ENCODE measurements at places on chromosomes 6 and 20.

GRCh38 chr6:151178373-151178772, 61.4 kb upstream of the AKAP12 start:
- no peak for DNase-seq

- DNase-seq = no peak
Measured at GRCh38 chr6:157673596-157673995, 149.4 kb upstream of the SNX9 start.

GRCh38 chr6:4913705-4914419, 90.0 kb downstream of the RPP40 start:
- DNase-seq = no peak

DNA sequence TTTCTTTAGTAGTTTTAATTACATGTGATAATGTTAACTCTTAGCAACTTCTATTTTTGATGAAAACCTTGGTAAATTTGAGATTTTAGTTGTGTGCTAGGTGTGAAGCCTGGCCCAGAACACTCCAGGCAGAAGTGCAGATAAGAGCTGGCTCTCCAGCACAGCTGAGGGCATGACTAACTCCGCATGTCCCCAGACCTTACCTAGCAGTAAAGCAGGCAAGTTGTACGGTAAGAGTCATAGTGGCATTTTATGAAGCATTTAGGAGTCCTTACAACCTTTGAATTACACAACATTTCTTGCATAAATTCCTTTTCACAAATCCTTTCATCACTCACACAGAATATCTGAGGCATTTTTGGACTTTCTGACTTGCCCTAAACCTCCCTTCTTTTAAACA, 67.2 kb downstream of the OPRM1 start:
- DNase-seq = no peak

GRCh38 chr6:150783813-150784212, 81.7 kb upstream of the MTHFD1L start:
- DNase-seq = no peak

DNA sequence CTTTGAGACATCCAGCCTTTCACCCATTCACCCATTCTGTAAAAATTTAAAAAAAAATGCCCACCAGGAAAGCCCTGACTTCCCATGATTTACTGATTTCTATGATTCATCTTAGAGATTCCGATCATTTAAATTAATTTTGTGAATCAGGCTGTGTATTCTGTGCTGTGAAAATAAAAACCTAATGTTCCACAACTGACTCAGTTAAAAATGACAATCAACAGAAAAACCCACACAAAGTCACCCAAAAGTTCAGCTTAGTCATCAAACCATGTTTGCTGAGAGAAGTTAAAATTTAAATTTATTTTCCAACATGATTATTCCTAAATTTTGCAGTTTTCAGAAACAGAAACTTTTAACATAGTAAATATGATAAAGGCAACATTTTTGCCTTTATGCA, 509.9 kb downstream of the TENT5A start:
- no peak for DNase-seq

DNA sequence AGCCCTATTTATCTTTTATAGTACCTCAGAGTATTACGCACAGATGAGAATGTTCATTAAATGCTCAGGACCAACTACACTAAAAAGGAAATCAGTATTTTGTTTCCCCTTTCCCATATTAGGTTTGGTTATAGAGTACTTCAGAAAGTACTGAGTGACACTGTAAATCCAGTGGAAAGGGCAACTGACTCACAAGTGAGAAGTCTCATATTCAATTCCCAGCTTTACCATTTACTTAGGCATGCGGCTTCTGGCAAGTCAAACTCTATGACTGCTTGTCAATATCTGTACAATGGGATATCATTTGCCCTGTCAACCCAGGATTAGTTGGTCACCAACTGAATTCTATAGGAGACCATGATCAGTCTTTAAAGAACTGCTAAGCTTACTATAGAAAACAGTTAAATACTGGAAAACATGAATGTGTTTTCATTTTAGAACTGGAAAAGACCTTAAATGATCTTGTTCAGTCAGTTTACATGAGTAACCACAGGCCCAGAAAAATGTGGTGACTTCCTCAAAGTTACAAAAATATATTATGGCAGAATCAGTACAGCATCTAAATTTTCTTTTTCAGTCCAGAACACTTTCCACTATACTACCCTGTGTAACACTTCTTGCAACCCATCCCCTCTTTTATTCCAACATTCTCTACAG, 3.6 kb downstream of the MAP3K7 start:
- no peak for DNase-seq

DNA sequence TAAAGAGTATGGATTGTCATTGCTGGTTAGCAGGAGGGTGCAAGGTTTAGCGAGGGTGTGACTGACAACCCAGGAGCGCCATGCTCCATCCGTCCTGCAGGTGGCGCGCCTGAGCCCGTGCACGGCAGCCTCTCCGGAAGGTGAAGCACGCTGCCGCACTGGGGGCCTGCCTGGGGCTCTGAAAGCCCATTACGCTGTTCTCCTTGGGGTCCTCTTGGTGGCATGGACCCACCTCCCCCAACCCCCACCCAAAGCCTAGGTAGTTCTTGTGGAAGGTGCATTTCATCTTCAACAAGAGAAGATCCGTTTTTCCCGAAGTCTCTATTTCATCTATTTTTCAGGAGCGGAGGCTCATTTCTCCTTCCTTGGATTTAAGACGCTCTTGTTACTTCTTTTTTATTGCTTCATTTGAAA, 197.4 kb upstream of the KCNG1 start:
- DNase-seq = peak; percentile 14

DNA sequence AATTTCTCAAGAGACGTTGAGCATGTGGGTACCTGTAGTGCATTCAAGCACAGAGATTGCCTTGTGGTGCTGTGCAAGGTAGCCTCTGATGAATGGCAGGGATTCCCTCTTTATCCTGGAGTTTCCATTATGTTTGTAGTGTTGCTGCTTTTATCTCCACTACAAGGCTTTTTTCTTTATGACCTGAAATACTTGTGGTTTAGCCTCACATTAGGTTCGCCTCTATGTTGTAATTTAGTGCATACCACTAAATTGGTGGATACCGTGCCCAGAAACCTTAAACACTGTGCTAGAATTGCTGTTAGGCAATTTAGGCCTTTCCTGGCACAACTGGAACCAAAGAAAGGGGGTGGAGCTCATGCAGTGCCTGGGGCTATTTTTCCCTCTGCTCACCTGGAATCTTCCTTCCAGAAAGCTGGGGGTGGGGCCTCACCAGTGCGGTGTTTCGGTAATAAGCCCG, 76.8 kb downstream of the NCOA7 start:
- DNase-seq = no peak

- no peak for DNase-seq
Measured at GRCh38 chr6:122114717-122115116, 284.7 kb upstream of the HSF2 start.

DNA sequence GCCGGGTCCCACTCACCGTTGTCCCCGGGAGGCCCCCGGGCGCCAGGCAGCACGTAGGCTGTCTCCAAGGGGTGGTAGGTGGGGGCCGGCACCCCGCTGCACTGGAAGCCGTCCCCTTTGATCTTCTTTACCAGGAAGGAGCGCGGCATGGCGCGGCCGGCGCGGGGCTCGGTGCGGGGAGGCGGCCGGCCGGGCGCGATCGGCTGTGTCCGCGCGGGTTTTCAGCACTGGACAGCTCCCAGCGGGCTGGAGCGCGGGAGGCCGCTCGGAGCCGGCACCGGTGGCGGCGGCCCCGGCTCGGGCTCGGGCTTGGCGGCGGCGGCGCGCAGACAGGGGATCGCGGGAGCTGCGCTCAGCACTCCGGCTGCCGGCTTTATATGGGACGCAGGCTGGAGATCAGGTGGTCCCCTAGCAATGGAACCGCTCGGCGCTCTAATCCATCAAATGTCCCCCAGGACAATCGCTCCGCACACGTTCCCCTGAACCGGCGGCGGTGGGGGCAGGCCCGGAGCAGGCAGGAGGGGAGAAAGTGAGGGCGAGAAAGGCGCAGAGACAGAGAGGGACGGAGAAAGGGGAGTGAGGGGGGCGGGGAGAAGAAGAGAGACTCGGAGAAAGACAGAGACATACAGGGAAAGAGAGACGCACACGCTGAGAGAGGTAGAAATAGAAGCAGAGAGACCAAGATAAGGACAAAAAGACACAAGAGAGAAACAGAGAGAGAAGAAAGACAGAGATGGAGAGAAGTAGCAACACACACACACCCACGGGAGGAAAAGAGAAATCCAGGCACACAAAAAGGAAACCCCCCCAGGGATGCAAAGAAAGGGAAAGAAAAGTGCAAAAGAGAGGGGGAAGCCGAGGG, at the start of gene SCRT2:
Gene SCRT2, minus strand, starts transcription at position 350 of the 862 bp plus-strand sequence. Its CDS starts 201 bp downstream, at position 149.
- peak; percentile 37 for DNase-seq

DNA sequence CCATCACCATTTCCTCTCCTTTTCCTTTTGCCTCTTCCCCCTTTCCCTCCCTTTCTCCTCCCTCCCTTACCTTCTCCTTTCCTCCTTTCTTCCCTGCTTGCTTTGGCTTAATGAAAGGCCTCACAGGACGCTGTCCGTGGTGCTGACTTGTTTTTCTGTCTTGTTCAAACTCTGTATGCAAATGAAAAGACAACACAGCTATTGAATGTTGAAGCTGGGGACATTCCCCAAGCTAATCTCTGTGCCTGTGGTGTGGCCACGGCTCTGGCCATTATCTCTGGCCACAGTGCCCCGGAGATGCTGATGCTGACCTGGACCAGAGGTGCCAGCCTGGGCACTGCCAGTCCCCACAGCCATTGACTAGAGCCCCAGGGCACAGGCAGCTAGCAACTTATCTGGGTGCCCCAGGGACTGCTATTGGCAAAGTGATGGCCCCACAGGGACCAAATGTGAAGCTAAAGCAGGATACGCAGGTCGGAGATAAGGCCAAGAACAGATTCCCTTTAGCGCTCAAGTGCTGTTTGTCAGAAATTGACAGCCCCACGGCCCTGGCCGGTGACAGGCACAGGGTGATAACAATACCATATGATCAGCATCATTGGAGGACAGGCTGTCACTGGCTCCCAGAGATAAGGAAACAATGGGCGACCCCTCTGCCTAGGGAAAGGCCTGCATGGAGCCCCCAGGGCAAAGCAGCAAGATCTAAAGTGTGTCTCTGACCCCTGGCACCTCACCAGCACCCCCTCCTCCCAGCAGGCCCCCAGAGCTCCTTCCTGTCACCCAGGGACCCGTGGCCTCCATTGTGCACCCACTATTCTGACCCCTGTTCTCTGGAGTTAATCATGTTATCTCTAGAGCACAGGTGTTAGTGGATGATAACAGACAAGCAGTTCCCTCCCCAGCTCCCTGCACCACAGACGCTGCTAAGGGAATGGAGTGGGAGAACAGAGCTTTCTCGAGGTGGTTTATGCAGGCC, 31.6 kb upstream of the SLC32A1 start:
- DNase-seq = no peak

GRCh38 chr6:92710048-92710447, 709.3 kb downstream of the EPHA7 start:
- DNase-seq = no peak

GRCh38 chr20:34215711-34216381, 25.4 kb upstream of the ASIP start:
- peak; percentile 34 for DNase-seq

DNA sequence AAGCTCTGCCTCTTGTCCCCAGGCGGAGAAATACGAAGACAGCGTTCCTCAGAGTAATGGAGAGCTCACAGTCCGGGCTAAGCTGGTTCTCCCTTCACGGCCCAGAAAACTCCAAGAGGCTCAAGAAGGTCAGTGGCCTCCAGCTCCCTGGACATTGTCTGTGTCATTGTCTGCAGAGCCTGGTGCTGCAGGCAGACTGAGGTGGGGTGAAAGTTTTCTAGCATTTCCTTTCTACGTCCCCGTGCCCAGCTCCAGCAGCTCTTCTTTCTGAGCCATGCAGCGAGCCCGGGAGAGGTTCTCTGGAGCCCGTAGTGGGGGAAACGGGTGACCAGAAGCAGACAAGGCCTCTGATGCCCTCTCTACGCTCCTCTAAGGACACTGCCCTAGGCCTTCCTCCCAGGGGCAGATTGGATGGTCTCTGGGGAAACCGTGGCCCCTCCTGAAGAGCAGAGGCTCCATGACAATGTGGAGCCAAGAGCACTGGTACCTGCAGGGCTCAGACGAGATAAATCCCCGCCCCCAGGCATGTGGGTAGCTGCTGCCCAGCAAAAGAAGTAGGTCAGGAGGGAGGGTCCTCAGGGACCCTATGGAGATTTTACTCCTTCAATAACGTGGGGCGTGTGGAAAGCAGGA, 58.4 kb downstream of the EZR start:
- peak; percentile 15 for DNase-seq

DNA sequence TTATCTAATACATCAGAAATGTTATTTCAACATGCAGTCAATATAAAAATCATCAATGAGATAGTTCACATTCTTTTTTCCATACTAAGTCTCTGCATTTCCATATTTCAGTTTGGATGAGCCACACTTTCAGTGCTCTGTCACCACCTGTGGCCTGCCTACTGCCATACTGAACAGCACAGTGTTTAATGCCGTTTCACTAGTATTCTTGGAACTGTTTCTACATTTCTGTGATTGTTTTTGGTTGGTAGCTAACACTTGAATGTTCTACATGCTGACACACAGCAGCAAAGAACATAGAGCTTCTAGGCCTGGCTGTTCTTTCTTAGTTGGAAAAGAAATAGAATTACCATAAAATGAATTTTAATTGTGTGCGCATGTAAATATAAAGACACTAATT, 61.4 kb upstream of the KIF25 start:
- DNase-seq = no peak

DNA sequence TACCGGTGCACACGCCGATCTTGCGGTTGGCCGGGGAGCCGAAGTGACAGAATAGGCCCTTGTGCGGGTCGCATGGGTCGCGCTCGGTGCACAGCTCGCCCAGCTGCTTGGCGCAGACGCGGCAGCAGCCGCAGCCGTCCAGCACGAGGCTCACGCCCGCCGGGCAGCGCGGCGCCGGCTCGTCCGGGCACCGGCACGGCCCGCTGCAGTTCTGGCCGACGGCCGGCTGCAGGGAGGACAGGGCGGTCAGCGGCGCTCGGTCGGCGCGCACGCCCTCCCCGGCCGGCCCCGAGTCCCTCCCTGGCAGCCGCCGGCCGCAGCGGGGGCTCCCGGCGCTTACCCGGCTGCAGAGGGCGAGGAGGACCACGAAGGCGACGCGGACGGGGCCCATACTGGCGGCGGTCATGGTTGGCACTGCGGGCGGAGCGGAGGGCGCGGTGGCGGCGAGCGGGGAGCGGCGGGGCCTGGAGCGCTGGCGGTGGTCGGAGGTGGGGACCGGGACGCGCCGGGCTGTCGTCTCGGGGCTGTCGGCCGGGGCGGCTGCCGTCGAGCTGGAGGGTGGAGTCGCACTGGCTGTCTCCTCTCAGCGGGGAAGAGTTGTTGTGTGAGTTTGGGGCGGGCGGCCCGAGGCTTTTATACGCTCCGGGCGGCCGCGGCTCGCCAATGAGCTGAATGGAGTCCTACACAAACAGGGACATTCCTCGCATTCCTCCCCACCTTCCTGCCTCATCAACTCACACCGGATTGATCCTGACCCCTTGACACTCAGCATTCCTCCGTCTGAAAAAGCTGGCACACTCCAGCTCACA, at the start of gene CCN2:
Gene CCN2, minus strand, starts transcription at position 606 of the 809 bp plus-strand sequence. Its CDS starts 200 bp downstream, at position 406.
- DNase-seq = no peak

DNA sequence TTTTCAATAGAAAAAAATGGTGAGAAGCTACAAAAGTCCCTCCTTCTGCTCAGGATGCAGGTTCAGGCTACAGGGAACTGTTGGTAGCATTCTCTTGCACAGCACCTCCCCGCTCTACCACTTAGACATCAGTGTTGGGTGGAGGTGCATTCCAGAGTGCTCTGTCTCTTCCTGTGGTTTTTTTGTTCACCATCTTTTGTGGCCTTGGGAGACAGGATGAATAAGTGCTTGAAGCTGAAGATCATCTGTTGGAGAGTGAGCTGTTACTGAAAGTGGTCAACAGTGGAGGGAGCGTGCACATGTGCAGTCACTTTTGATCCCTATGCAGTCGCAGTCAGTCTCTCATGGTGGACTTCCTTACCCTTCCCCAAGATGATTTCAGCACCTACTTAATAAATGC, 16.6 kb upstream of the BTBD3 start:
- no peak for DNase-seq

- DNase-seq = no peak
Measured at GRCh38 chr6:56525974-56526789, 116.5 kb downstream of the DST start.
